ENCODE measurements at places on chromosomes 3 and 15. TPM values are rescaled to one million over a fixed set of nuclear protein-coding genes. Genes with fewer than 3 reads are reported as not detected.
A peak's percentile ranks its signal among the peaks of the same experiment; 100 is the strongest.

GRCh38 chr15:39851500-39852092 is 68.5 kb downstream of the GPR176 start:
- H3K4me3 ChIP-seq: no peak overlapping the region
- H3K36me3 ChIP-seq: no peaks in the 10 kb centered on the region

- no peaks in the 10 kb centered on the region for H3K4me1 ChIP-seq
- no peak for DNase-seq
- H3K36me3 ChIP-seq: no peaks in the 10 kb centered on the region
Observed at GRCh38 chr15:101320501-101321052, 25.5 kb upstream of the SNRPA1 start.

- H3K36me3 ChIP-seq: no peaks in the 10 kb centered on the region
- H3K4me3 ChIP-seq: peak overlapping the region; percentile 49
- DNase-seq: no peak
- H3K27me3 ChIP-seq: no peaks in the 10 kb centered on the region
Observed at GRCh38 chr15:83208367-83208661, 691 bp upstream of the HDGFL3 start.

DNA sequence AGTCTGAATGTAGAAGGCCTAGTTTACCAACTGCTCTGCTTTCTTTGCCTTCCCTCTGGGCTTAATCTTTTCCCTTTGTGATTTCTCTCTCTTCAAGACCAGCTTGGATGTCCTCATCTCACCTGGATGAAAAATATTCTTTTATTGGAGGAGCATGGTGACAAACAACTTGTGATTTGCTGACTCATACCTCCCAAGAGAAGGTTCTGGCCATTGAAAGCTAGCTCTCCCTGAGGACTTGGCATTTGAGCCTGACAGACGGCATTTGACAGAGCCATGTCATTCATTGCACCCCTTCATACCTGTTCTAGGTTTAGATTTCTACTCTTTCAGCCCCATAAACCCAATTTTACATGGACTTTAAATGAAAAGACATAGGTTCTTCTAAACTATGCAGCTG is 33.3 kb downstream of the ATG7 start:
- peaks cover 11% of the 10 kb centered on the region for H3K36me3 ChIP-seq
- DNase-seq: no peak
- H3K4me3 ChIP-seq: no peak overlapping the region
- H3K27me3 ChIP-seq: no peaks in the 10 kb centered on the region
- no peak overlapping the region for H3K27ac ChIP-seq

DNA sequence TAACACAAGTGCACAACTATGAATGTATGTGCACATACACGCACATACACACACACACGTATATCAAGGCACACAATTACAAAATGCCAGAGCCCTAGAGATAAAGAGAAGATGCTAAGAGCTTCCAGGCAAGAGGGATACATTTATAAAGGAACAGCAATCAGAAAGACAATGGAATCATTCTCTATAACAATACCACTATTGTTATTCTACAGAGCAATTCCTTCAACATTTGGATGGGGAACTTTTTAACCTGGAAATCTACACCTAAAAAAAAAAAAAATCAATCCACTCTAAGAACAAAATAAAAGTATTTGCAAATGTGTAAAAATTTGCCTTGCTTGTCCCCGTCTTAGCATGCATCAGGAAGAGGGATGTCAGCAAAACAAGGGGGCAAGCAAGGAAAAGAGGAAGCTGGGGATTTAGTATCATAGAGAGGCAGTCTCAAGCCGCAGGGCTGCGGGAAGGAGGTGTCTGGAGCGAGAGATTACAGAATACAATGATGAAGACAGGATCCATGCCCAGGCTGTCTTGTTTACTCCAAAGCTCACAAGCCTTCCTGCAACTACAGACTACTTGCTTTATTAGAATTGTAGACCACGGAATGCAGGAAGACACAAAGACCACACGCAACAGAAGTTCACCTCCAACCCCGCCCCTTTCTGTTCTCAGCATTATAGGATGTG is 220.2 kb downstream of the NTRK3 start:
- peaks cover 12% of the 10 kb centered on the region for H3K27me3 ChIP-seq
- H3K27ac ChIP-seq: no peak overlapping the region
- H3K36me3 ChIP-seq: no peaks in the 10 kb centered on the region

DNA sequence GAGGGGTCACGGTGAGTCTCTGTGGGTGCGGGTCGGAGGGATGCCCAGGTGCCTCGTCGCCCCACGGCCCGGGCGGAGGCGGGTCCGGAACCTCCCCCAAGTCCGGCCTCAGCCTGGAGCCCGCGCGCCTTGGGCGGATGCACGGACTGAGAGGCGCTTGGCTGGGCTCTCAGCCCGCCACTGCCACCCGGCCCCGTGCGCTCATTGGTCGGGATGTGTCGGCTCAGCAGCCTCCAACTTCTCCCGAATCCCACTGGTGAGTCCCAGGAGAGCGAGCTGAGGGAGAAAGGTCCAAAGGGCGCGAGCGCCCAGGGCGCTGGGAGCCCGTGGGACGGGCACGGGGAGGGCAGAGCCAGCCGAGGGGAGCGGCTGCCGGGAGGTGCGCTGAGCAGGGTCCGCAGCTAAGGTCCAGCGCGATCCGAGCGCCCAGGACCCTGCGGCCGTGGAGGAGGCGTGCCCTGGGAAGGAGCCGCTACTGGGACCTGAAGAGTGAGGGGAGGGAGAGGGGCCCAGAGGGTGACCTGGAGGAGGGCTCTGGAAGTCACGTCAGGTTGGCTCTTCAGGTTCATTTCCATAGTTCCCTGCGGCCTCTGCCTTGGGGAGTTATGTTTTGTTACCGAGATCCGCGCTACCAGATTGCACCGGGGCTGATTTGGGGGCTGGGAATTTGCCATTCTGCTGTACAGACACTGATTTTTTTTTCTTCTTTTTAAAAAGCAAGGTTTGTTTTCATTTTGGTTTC is at the start of gene MME:
MME (plus strand) TSS at position 574 of the 742 bp plus-strand sequence. CDS start 3,849 bp downstream, outside the sequence.
- no peak within 1 kb of the TSS for H3K27ac ChIP-seq
- peaks cover 36% of the 10 kb centered on the region for H3K27me3 ChIP-seq
- DNase-seq: no peak
- H3K4me3 ChIP-seq: peak within 1 kb of the TSS; percentile 56

GRCh38 chr15:35717721-35718120 is 171.8 kb upstream of the DPH6 start:
- H3K27me3 ChIP-seq: no peaks in the 10 kb centered on the region
- no peak overlapping the region for H3K4me3 ChIP-seq
- no peak overlapping the region for H3K27ac ChIP-seq
- no peaks in the 10 kb centered on the region for H3K4me1 ChIP-seq

- H3K27ac ChIP-seq: no peak overlapping the region
- no peaks in the 10 kb centered on the region for H3K4me1 ChIP-seq
- H3K36me3 ChIP-seq: no peaks in the 10 kb centered on the region
- no peak overlapping the region for H3K4me3 ChIP-seq
Observed at GRCh38 chr3:39216176-39216790, 23.9 kb upstream of the XIRP1 start.

DNA sequence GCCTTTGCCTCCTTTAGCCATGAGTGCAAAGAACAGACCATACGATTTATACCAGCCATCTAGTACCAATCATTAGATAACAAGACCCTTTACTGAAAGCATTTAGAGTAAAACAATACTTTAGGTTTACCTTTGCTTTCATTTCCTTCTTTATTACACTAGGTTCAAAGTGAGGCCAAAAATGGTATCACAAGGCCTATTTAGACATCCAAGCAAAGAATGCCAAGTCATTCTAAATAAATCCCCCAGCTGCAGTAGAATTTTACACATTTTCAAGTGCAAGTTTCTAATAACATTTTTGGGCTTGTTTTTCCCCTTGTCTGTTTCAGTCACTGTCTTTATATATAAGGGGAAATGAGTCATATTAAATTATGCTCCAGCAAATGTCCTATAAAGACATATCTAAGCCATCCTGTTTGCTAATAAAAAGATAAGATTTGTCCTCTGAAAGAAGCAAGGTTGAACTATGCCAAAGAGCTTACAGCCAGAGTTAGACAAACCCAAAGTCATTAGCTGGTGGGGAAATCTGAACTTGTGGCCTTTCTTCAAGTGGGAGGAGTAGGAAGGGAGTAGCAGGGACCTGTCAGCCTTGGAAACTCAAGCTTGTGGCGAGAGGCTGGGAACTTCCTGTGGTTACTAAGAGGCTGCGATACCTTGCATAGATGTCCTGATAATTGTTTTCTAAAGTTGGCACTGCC is 232.7 kb downstream of the MECOM start:
- no peak overlapping the region for H3K27ac ChIP-seq
- DNase-seq: no peak
- H3K36me3 ChIP-seq: no peaks in the 10 kb centered on the region
- no peak overlapping the region for H3K4me3 ChIP-seq
- no peaks in the 10 kb centered on the region for H3K27me3 ChIP-seq

- H3K4me1 ChIP-seq: no peaks in the 10 kb centered on the region
- no peak overlapping the region for H3K4me3 ChIP-seq
- H3K36me3 ChIP-seq: no peaks in the 10 kb centered on the region
- no peak for DNase-seq
- no peak overlapping the region for H3K27ac ChIP-seq
Observed at GRCh38 chr3:67030785-67031740, 33.0 kb downstream of the KBTBD8 start.

GRCh38 chr3:129605922-129606635 is 397 bp downstream of the PLXND1 start:
- peak overlapping the region; percentile 81 for H3K27ac ChIP-seq
- no peak for DNase-seq
- peak overlapping the region; percentile 92 for H3K4me3 ChIP-seq
- H3K27me3 ChIP-seq: no peaks in the 10 kb centered on the region

- H3K4me1 ChIP-seq: no peaks in the 10 kb centered on the region
- H3K27me3 ChIP-seq: 0 out of 2 replicates have a peak, but pooled peaks cover 4% of the 10 kb centered on the region
- H3K27ac ChIP-seq: no peak overlapping the region
- no peak for DNase-seq
- H3K36me3 ChIP-seq: no peaks in the 10 kb centered on the region
- H3K4me3 ChIP-seq: no peak overlapping the region
Observed at GRCh38 chr15:60701261-60702019, 222.5 kb upstream of the ICE2 start.

DNA sequence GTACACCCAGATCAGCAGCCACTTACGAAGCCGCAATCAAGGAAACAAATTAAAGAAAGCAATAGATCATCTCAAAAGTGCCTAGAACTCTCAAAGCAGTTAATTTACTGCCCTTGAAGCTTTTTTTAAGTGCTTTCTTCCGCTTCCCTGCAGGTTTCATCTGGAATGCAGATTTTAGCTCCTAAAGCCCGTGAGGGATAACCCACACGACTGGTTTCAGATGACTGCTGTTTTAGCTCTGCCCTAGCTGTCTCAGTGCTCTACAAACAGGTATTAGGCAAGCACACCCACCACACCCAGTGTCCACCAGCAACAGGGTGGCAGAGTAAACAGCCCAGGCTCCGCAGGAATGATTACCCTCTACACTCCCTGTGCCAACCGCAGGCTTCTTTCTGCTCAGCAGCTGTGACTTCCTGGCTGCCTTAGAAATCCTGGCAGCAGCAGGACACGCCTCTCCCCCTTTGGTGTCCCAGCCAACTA is 126.0 kb downstream of the FMN1 start:
- no peaks in the 10 kb centered on the region for H3K36me3 ChIP-seq
- no peak for DNase-seq
- H3K27me3 ChIP-seq: no peaks in the 10 kb centered on the region
- H3K4me3 ChIP-seq: no peak overlapping the region
- H3K27ac ChIP-seq: no peak overlapping the region

- H3K4me3 ChIP-seq: no peak overlapping the region
- no peaks in the 10 kb centered on the region for H3K4me1 ChIP-seq
- H3K27ac ChIP-seq: no peak overlapping the region
- H3K27me3 ChIP-seq: no peaks in the 10 kb centered on the region
- H3K36me3 ChIP-seq: no peaks in the 10 kb centered on the region
Observed at GRCh38 chr3:134938029-134938525, 143.0 kb downstream of the EPHB1 start.

DNA sequence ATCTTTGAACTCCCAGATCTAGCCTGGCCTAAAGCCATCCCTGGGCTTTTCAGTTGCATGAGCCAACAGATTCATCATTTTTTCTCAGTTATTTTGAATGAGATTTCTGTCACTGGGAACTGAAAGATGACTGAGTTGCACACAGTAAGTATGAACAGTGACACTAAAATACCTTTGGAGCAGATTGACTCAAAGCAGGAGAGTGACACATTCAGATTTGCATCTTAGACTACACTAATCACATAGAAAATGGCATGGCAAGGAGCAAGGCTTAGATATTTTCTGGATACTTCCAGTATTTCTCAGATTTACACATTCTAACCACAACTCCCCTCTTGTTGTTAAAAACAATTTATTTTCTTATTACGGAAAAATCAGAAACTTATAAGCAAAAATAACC is 32.8 kb downstream of the SEC62 start:
- H3K27ac ChIP-seq: no peak overlapping the region
- peaks cover 3% of the 10 kb centered on the region for H3K36me3 ChIP-seq
- DNase-seq: no peak
- no peaks in the 10 kb centered on the region for H3K27me3 ChIP-seq

DNA sequence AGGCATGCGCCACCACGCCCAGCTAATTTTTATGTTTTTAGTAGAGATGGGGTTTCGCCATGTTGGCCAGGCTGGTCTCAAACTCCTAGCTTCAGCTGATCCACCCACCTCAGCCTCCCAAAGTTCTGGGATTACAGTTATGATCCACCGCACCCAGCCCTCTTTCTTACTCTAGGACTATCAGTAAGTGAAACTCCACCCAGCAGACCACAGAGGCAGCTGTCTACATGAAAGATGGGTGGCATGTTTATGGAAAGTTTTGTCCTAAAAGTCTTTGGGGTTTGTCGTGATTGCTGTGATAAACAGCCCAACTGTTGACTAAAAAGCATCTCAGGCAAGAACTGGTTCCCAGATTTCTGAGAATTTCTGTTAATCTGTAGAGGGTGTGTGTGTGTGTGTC is 10.9 kb downstream of the ARL6IP5 start:
- H3K36me3 ChIP-seq: no peaks in the 10 kb centered on the region
- no peaks in the 10 kb centered on the region for H3K27me3 ChIP-seq
- no peaks in the 10 kb centered on the region for H3K4me1 ChIP-seq

DNA sequence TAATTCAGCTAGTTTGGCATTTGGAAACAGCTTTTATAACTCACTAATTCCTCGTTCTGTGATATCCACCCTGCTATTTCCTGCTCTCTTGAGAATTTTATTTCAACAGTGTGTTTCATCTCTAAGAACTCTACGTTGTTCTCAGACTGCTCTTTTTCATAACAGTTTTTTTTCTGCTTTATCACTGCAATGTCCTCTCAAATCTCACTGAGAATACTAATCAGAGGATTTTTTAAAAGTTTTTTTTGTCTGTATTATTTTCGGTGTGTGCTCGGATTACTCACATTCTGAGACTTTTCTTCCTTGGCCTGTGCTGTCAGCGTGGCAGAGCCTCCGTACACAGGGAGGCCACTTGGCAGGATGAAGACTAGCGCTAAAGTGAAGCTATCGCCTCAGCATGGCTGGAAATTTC is 59.4 kb upstream of the NEO1 start:
- H3K4me3 ChIP-seq: no peak overlapping the region
- H3K36me3 ChIP-seq: no peaks in the 10 kb centered on the region
- H3K4me1 ChIP-seq: no peaks in the 10 kb centered on the region
- no peak overlapping the region for H3K27ac ChIP-seq

Gene SEMA3F
- 69.6 TPM for total RNA-seq

Gene CRTAP
- 99.3 TPM for total RNA-seq

Gene FBLN2
- total RNA-seq: 0.44 TPM

Gene CYP8B1
- 0.08 TPM for total RNA-seq

Gene POLQ
- total RNA-seq: 11.9 TPM

Gene SNTN
- not detected for total RNA-seq

Gene FSIP1
- total RNA-seq: 1.4 TPM

Gene LRRK1
- total RNA-seq: 88.0 TPM

Gene FGD5
- total RNA-seq: 0.77 TPM

All from Panc1 (cell line).